ENCODE measurements at places on chromosomes 11 and 22.
A peak's percentile ranks its signal among the peaks of the same experiment; 100 is the strongest.

GRCh38 chr11:78973876-78974275 is 399.2 kb upstream of the NARS2 start:
- no peak for DNase-seq

GRCh38 chr22:36457688-36458450 is 23.6 kb downstream of the TXN2 start:
- DNase-seq, result no peak

GRCh38 chr11:60345489-60345888 is 18.4 kb downstream of the MS4A6E start:
- DNase-seq, result no peak

- DNase-seq, result no peak
Measured at GRCh38 chr11:69007975-69008381, 5.1 kb downstream of the MRGPRF start.

DNA sequence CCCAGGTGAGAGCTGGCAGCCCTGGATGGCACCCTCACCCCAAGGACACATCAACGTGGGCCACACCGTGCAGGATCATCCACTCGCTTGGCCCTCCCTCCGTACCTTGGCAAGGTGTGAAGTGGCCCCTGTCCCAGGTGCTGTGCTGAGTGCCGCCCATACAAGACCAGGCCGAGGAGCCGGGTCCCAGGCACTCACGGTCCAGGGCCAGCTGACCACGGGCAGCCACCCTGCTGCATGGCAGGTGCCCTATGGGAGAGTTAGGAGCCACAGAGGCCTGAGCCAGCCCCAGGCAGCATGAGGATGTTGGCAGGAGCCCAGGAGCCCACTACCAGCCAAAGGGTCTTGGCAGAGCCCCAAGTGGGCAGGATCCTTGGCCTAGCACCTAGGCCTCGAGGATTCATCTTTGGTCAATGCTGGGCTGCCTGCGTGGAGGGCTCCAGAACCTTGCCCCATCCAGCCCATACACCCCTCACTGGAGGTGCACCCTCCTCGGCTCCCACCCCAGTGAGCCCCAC is 19.6 kb downstream of the RTN4R start:
- no peak for DNase-seq

DNA sequence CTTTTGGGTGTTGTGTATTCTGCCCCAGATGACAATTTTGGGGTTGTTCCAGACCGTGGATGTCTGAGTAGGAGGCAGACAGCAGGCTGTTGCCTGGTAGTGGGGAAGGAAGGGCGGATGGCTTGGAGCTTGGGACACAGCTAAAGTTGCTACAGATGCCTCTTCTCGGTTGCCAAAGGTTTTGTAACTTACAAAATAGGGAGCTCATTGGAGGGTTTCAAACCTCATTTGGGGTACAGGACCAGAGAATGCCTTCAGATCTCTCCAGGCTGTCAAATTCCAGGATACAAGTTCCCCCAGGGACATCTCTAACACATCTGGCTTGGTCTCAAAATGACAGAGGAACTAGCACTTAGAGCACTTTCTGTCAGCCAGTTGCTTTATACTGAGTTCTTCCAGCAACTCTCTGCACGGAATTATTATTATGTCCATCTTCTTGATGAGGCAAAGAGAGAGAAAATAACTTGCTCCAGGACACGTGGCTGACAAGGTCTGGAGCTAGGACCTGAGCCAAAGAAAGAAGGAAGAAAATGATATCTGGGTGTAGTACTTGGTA is 56.0 kb downstream of the SLC1A2 start:
- DNase-seq, result peak; percentile 70

- peak; percentile 61 for DNase-seq
Measured at GRCh38 chr22:30908051-30908461, 60.5 kb downstream of the MORC2 start.

GRCh38 chr11:61194981-61195695 is 8.2 kb upstream of the PGA3 start:
- DNase-seq, result no peak

- no peak for DNase-seq
Measured at GRCh38 chr11:279966-280705, 1.9 kb downstream of the NLRP6 start.
